ENCODE measurements at places on chromosomes 2 and 18. TPM values are rescaled to one million over a fixed set of nuclear protein-coding genes. Genes with fewer than 3 reads are reported as not detected.

The ARHGEF33 gene
- total RNA-seq: 0.74 TPM

The RNF125 gene
- 0.28 TPM for total RNA-seq

The MERTK gene
- 0.14 TPM for total RNA-seq

The SP140 gene
- total RNA-seq: under 0.01 TPM
